ENCODE measurements at places on chromosomes 4 and X.

GRCh38 chrX:153460826-153461225 lies 9.6 kb downstream of the HAUS7 start:
- DNase-seq: peak; percentile 51

GRCh38 chrX:22053481-22053880 lies 21.4 kb downstream of the PHEX start:
- no peak for DNase-seq

- DNase-seq: peak; percentile 50
These were observed 57.6 kb downstream of the PROM1 start for GRCh38 chr4:16026160-16026761.

- no peak for DNase-seq
These were observed 60.4 kb downstream of the CCNI start for GRCh38 chr4:77015390-77015789.

- no peak for DNase-seq
These were observed 47.7 kb downstream of the ZFYVE28 start for GRCh38 chr4:2370597-2371320.

GRCh38 chrX:7620560-7620959 lies 222.4 kb upstream of the VCX start:
- no peak for DNase-seq

DNA sequence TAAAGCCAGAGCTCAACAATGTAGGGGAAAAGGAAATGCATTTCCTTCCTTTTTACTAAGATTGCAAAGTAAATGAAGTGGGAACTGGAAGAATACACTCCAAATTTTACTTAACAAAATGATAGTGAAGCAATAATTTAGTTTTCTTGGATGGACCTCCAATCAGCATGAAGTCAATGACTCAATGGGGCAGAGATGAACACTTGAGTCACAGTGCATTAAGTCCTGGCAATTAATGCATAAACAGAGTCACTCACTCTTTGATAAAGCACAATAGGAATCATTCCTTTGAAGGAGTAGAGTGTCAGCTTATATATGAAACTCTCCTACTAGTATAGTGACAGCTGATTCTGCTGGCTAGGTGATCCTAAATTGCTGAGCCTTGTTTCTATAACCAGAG lies 66.7 kb upstream of the FRAS1 start:
- DNase-seq: no peak

GRCh38 chr4:152778656-152779512 lies 646 bp downstream of the TIGD4 start:
- no peak for DNase-seq

DNA sequence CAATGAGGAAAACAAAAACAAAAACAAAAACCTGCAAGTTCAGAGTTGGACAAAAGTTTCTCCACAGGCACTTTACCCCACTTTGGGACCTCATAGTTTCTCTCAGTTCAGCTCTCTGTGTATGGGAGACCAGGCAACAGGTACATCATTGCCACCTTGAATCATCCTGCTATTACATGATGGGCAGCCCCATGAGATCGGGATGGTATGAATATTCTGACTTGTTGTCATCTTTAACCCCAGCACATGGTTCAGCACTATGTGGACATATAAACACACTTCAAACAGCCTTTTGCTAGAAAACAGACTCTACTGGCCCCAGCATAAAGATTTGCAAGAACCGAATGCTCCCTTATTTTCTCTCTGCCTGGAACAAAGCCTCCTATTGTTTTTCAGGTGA lies 176.9 kb upstream of the SCML1 start:
- DNase-seq: no peak

DNA sequence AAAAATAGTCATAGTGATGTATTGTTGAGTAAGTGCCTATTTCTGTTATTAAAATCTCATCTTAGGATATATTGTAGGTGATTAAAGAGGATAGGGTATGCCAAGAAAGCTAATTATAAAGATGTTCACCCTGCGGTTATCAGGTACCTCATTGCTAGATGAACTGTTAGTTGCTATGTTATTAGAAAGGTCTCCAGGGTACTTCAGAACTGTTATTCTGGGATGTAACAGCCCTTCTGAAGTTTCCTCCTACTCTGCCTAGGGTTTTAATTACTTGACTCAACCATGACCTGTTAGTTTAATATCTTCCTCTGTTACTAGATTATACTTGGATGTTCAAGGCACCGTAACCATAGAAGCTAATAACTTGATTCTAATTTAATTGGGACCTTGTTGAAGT lies 15.4 kb downstream of the TMPRSS11E start:
- no peak for DNase-seq

DNA sequence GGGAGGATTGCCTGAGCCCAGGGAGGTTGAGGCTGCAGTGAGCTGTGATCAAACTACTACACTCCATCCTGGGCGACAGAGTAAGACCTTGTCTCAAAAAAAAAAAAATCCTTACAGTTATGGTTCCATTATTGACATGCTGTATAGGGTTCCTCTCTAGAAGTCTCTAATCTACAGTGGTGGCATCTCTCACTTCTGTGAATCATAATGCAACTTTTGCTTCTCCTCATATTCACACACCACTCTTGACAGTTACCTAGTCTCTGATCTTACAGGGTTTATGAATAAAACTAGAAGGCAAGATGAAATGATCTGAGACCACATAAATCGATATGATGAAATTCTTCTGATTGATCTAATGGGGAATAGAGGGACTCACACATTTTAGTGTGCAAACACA lies 40.6 kb downstream of the DOCK11 start:
- DNase-seq: no peak

- no peak for DNase-seq
These were observed 3.4 kb upstream of the HMX1 start for GRCh38 chr4:8874896-8875680.

DNA sequence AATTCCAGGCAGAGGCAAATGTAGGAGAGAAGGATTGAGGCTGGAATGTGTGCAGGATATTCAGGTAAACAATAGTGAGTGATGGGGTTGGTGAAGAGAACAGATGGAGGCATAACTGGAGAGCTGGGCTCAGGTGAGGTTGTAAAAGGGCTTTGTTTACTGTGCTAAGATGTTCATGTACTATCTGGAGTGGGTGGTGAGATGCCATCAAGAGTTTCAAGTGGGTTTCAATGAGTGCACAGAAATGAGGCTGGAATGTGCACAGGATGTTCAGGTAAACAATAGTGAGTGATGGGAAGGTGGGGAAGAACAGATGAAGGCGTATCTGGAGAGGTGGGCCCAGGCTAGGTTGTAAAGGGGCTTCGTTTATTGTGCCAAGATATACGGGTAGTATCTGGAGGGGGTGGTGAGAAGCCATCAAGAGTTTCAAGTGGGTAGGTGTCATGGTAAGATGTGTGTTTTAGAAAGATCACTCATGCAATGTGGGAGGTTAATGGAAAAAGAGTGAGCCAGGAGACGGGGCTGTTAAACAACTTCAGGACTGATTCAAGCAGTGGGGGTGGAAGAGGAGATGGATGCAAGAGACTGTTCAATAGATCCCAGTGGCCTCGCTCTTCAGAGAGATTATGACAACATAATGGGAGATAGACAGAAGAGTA lies 25.4 kb upstream of the NMU start:
- no peak for DNase-seq

DNA sequence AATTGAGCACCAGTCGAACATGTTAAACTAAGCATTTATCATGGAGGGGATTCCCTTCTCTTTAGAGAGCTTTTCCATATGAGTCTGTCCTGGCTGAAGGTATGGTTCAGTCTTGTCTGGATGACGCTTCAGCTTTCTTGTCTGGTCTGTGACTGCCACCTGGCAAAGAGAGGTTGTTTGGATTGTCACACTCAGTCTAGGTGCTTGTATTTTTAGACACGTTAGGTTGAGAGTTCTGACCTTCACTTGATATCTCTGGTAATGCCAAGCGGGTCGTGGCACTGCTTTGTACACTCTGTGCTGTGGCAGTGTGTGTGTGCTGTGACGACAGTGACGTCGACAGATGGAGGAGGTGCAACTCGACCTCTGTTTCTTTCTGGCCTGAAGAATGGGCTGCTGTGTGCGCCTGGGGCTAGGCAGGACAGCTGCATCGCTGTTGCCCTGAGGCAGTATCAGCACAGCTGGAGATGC lies 12.6 kb downstream of the NOCT start:
- no peak for DNase-seq

DNA sequence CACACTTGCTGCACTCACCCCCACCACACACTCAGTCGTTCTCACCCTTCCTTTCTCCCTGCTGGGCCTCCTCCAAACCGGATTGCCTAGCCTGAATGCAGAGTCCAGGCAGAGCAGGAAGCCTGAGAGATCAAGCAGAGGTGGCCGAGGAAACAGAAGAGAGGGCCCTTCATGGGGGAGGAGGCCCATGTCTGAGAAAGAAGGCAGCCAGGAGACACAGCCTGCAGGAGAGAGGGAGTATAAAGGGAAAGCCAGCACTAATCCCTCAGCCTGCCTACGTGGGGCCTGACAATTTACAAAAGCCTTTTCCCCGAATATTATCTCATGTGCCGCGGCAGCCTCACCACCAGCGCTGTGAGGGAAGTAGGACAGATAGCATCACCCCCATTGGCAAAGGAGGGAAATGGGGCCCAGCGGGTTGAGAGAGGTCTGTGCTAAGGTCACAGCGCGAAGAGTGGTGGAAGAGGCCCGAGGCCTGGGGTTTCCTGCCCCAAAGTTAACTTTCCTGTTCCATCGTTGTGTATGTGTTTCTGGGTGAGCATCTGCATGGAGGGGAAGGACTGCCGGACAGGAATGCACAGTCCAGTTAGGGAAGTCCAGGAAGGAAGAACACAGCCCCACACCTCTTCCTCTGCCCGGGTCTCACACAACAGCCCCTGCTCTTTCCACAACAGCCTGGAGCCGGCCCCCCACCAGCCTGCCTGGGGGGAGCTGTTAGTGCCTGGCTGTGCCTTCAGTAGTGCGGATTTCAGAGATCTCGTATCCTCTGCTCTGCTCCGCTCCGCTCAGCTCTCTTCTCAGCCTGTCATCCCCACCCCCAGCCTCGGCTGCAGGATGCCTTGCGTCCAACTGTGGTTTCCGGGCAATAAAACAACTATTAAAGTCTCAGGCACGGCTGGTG lies 50.9 kb upstream of the BCOR start:
- DNase-seq: no peak

- DNase-seq: no peak
These were observed 5.1 kb downstream of the PLP1 start for GRCh38 chrX:103781706-103782105.

DNA sequence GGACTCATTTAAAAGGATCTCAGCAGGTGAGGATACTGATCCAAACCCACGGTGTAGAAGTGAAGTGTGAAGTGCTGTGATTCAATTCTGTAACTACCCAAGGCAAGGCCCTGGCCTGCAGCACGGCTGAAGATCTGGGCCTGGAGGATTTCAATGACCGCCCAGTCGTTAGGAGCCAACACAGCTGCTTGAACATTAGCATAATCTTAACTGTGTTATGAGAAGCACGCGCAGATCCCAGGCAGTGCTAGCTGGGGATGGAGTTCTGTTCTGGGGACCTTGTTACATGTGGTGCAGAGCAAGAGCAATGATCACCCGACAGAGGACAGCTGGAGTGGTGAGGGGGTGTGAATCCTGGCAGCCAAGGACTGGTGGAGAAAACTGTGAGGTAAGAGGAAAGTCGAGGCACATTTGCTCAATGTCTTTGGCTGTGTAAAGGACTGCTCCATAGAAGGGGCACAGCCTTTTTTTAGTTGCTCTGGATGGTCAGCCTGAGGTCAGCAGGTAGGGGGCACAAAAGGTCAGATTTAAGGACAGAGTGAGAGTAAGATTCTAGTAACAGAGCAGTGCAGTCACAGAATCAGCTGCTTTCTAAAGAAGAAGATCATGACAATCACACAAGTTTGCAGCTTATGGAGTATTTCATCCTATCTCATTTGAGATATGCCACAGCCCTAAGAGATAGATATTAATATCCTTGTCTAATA lies 181.8 kb downstream of the DCLK2 start:
- DNase-seq: no peak

DNA sequence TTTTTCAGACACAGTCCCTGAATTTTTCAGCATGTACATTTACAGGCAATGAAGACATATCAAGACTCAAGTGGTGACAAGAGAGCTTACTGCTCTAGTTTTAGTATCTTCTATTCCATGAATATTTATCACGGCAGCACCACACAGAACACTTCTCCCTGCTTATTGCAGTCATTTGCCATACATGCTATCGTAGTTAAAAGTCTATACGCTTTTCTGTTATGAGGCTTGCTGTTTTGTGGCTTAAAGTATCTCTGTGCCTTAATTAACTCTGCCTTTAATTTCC lies 65.4 kb upstream of the GK2 start:
- no peak for DNase-seq

- no peak for DNase-seq
These were observed 19.2 kb downstream of the GABRQ start for GRCh38 chrX:152656890-152657289.

GRCh38 chr4:6116696-6117285 lies 83.6 kb downstream of the JAKMIP1 start:
- DNase-seq: no peak

GRCh38 chr4:973431-974397 lies at the start of gene DGKQ:
DGKQ (minus strand) TSS chr4:973569; CDS start chr4:973482, 87 bp downstream.
- DNase-seq: peak; percentile 48

- no peak for DNase-seq
These were observed 302.4 kb upstream of the EMCN start for GRCh38 chr4:100820249-100820648.

- DNase-seq: no peak
These were observed 56.6 kb upstream of the MAB21L2 start for GRCh38 chr4:150525321-150525868.

GRCh38 chr4:67785528-67785927 lies 31.3 kb upstream of the GNRHR start:
- no peak for DNase-seq

DNA sequence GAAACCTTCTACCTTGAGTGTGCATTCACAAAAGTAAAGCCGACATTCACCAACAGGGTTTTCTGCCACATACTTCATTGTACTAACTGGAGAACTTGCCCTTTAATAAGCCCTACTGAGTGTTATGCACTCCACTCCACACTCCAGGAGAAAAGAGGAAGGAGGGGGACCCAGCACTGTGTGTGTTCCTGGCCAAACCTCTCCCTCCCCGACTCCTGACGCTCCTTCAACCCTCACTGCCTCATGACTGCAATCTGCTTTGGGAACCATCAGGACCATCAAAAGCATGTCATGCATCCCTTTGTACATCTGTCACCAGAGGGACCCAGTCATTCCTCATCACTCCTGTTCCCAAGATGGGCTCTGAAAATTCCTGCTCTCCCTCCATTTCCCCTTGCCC lies 143.7 kb downstream of the RASL11B start:
- DNase-seq: no peak

DNA sequence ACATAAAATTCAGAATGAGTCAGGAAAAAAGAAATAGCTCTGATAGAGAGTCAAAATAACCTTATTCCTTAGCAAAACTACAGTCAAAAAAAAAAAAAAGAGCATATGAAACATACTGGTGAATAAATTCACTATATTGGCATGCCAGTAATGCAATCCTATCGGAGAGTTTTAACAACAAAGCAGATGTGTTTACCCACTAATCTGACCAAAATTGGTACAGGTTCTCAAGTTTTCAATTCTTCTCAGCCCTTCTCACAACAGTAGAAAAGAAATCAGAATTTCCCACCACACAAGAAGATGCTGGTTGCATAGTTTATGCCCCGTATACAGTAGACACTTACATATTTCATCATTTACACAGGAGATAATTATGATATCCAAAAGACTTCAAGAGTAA lies 59.4 kb downstream of the LCORL start:
- DNase-seq: no peak

GRCh38 chrX:9131066-9131465 lies 97.1 kb upstream of the FAM9B start:
- peak; percentile 49 for DNase-seq

- DNase-seq: peak; percentile 93
These were observed 38.4 kb upstream of the PDLIM3 start for GRCh38 chr4:185573651-185574199.

- DNase-seq: no peak
These were observed 176.5 kb upstream of the NRK start for GRCh38 chrX:105645667-105646357.

All from M059J (cell line).